ENCODE measurements at places on chromosomes 1 and 21.
A peak's percentile ranks its signal among the peaks of the same experiment; 100 is the strongest.

GRCh38 chr1:248822148-248823032 is 3.3 kb downstream of the SH3BP5L start:
- no peak for DNase-seq

GRCh38 chr1:109532365-109533136 is 7.1 kb upstream of the GPR61 start:
- DNase-seq: peak; percentile 85

DNA sequence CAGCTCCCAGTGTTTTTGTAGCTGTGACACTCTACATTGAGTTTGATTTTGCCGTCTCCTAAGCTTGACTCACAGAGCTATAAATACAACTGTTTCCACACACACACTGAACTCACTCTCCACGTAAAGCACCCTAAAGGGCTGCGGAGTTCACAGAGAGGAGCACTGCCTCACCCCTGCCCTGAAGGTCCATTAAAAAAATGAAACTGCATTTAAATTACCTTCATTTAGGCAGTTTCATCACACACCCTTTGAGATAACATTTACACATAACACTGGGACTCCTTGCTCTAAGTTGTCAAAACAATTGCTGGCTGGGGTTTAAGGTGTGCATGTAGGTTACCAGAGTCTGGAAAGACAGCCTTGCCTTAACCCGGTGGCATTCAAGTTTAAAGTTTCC is 137.1 kb upstream of the MAGI3 start:
- no peak for DNase-seq

DNA sequence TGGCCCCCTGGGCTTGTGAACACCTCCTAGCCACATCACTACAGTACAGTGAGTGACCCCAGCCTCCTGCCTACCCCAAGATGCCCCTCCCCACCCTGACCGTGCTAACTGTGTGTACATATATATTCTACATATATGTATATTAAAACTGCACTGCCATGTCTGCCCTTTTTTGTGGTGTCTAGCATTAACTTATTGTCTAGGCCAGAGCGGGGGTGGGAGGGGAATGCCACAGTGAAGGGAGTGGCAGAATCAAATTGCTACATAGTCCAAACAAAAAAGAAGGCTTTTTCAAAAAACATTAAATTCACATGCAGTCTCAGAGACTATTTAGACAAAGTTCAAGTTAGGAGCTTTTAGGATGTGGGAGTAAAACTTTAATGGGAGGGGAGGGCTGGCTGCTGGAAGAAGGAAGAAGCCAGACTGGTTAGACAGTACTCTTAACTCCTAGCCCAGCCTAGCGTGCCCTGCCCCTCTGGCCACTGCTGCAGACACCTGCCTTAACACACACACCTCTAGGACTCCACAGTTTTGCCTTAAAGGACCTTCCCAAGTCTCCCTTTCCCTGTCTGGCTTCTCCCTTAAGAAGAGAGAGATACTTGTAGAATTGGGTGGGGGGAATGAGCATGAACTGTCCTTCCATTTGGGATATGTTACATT is 9.4 kb downstream of the PEA15 start:
- no peak for DNase-seq

GRCh38 chr21:38386967-38387366 is 111.3 kb downstream of the ERG start:
- no peak for DNase-seq

GRCh38 chr1:179016706-179017382 is 8.8 kb upstream of the FAM20B start:
- peak; percentile 76 for DNase-seq

- DNase-seq: no peak
These were observed 59.2 kb downstream of the WARS2 start for GRCh38 chr1:119081267-119081666.

- no peak for DNase-seq
These were observed 5.3 kb downstream of the LUZP1 start for GRCh38 chr1:23163395-23163794.

- no peak for DNase-seq
These were observed 161.8 kb upstream of the IVNS1ABP start for GRCh38 chr1:185478877-185479276.

DNA sequence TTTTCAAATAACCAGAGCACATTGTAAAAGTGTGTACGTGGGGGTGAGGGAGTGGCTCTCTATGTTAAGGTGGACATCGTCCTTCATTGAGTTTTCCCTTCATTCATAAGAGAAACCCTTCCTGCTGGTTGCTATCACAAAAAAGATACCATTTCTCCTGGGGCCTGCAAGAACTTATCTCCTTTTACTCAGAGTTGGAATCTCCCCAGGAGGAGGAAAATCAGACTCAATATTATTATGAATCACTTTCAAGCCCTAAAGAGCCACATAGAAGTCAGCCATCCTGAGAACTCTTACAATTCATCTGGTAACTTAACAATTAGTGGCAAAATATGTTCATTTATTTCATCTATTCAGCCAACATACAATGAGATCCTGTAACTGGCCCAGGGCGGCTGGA is 27.1 kb upstream of the TGFBR3 start:
- no peak for DNase-seq

GRCh38 chr1:107877745-107878144 is 87.2 kb downstream of the VAV3 start:
- DNase-seq: no peak

GRCh38 chr1:223500560-223501425 is 107.6 kb downstream of the CCDC185 start:
- DNase-seq: no peak

DNA sequence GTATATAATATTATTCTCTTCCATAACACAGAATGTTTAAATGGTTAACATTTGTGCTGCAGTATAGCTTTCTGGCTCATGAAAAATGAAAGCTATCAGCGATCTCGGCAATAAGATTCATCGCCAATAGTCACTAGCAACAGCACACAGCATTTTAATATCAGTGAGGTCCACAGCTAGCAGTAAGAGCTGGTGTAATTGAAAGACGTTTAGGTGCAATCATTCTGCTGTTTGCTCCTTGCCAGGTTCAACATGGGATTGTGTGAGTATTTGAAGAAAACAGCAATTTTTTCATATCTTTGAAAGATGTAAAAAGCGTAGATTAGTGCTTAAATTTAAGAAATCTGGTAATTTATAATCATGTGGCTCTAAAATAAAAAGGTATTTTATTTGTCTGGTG is 20.1 kb downstream of the PRKACB start:
- peak; percentile 52 for DNase-seq

DNA sequence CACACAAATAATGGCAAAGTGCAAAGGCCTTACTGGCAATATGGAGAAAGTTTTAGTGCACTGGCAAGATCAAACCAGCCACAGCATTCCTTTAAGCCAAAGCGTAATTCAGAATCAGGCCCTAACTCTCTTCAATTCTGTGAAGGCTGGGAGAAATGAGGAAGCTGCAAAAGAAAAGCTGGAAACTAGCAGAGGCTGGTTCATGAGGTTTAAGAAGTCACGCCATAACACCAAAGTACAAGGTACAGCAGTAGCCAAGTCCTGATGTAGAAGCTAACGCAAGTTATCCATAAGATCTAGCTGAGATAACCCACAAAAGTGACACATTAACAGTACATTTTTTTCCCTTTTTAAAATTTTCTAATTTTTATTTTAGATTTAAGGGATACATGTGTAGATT is 57.1 kb downstream of the SLC27A3 start:
- no peak for DNase-seq

DNA sequence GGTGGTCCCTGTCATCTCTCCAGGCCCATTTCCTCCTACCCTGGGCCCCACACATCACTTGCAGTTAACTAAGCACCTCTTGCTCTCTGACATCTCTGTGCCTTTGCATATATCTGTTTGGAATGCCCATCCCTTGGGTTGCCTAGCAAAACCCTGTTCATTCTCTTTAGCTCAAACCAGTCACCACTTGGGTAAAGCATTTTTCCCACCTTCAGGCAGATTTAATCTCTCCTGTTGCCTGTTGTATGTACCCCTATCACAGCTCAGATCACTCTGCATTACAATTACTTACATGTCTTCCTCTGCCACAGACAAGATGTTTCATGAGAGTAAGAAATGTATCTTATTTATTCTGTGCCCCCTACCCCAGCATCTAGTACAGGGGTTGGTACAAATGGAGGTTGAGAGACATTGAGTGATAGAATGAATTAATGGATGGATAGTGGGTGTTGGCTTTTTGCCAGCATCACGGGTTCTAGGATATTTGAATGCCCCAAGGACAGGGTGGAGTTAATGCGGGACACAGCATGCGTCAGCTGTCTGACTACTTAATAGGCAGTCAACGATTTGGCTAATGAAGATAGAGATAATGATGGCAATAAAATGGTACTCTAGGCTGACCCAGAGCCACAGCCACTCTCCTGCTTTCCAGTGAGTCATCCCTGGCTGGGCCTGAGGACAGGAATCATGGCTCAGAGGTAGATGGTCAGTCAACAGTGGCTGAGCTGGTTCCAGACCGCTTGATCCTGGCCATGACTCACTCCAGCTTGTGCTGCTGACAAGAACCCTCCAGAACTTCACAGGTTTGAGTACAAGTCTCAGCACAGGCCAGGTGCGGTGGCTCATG is 6.5 kb downstream of the NR0B2 start:
- no peak for DNase-seq

GRCh38 chr1:162265983-162266382 is 110.7 kb downstream of the SPATA46 start:
- DNase-seq: no peak

DNA sequence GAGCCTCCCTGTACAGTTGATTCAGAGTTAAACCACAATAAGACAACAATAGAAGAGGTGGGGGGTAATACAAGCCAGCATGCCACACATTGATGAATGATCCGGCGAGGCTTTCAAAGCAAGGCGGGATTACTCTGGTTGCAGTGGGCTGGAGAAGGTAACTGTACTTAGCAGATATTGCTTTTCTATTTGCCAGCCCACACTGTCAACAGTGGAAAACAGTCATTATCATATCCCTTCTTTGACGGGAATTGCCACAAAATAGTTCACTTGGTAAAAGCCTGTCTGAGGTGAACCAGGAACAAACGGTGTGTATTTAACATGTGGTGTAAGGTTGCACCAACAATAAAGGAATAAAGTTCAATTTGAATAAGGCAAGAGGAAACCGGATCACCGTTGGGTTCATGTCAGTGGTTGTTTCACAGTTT is 5.8 kb upstream of the KCNJ15 start:
- no peak for DNase-seq

DNA sequence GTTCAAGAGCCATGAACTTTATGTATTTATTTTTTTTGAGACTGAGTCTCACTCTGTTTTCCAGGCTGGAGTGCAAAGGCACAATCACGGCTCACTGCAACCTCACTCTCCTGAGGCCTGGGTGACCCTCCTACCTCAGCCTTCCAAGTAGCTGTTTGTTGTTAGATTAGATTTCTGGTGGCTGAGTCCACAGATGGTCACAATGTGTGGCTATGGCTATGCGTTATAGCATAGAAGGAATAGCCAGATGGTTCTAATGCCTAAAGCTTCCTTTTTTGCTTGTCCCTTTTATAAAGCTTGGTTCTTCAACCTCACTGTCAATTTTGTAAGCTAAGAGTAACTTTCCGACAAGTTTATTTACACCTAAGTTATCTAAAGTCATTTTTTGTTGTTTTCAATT is 62.3 kb upstream of the FMN2 start:
- no peak for DNase-seq

DNA sequence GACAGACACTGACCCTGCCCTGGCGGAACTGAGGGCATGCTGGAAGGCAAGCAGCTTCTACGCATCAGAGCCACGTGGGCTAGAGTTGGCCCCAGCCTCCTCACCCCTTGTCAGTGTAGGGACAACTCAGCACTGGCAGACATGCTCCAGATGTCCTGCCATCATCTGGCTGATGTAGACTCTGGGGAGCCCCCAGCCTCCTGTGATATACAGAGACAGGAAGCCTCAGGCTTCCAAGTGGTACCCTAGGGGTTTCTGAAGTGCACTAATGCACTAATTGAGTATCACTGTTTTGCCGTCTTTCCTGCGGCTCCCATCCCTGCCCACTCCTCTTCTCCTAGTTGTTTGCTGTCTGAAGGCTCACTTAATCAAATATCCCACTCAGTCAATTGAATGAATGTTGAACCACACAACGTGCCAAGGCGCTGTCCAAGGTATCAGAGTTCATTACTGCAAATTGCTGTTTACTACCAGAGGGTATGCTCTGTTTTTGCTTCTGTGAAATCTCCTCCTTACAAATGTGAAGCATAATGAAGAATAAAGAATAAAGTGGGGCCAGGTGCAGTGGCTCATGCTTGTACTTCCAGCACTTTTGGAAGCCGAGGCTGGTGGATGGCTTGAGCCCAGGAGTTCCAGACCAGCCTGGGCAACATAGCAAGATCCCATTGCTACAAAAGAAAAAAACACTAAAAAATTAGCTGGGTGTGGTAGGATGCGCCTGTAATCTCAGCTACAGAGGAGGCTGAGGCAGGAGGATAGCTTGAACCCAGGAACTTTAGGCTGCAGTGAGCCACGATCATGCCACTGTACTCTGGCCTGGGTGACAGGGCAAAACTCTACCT is 76.4 kb upstream of the ZBTB18 start:
- no peak for DNase-seq

DNA sequence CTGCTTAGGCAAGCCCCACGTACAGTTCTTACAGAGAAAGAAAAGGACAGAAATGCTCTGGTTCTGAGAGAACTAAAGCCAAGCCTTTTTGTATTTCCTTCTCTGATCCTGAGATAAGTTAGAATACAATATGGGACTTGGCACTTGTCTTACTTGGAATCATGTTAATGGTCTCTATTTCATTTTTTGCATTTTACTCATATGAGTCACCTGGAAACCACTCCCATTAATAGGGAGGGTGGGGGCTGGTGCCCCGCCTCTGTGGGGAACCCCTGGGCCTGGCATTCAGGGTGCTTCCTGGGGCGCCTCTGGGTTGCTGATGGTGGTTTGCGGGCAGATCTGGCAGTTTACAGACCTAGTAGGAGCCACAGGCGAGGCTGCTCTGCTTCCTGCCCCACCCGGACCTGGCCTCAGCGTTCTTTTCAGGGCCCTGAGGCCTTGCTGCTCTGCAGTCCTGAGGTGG is 26.7 kb downstream of the TSPAN2 start:
- DNase-seq: no peak

GRCh38 chr1:166692346-166692745 is 146.9 kb upstream of the POGK start:
- no peak for DNase-seq

DNA sequence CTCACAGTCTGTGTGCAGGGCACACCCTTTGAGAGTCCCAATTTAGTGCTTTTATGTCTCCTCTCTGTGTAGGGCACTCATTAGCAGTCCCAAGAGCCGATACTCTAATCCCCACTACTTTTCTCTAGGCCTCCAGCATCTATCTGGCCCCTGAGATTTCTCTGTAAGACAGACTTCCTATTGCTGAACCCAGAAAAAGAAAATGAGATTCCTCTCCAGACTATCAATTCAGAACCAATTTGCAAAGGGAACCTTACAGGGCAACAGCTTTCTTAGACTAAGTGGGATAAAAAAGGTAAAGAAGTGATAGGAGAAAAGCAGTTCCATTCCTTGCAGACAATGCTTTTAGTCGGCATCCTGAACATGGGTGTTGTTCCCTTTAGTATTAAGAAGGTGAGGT is 172.2 kb downstream of the EDEM3 start:
- DNase-seq: no peak

Measured in midbrain (tissue), 1 donor.